Activated CD4-positive, alpha-beta T cell treated with anti-CD3 and anti-CD28 coated beads for 48 hours (primary cell): ENCODE measurements at places on chromosomes 7 and 10.
A peak's percentile ranks its signal among the peaks of the same experiment; 100 is the strongest.

- DNase-seq: no peak
These were observed 1049.8 kb downstream of the SORCS1 start for GRCh38 chr10:106114656-106115186.

DNA sequence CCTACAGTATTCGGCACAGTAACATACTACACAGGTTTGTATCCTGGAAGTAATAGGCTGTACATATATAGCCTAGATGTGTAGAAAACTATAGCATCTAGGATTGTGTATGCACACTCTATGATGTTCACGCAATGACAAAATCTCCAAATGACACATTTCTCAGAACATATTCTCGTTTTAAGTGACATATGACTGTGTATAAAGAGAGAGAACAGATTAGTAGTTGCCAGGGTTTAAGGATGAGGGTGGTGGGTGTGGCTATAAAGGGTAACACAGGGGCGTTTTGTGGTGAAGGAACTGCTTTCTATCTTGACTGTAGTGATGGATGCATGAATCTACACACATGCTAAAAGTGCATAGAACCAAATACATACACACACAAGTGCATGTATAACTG is 101.2 kb downstream of the ARL4A start:
- DNase-seq: peak; percentile 3

- peak; percentile 15 for DNase-seq
These were observed 251.4 kb upstream of the HABP2 start for GRCh38 chr10:113301342-113301984.

DNA sequence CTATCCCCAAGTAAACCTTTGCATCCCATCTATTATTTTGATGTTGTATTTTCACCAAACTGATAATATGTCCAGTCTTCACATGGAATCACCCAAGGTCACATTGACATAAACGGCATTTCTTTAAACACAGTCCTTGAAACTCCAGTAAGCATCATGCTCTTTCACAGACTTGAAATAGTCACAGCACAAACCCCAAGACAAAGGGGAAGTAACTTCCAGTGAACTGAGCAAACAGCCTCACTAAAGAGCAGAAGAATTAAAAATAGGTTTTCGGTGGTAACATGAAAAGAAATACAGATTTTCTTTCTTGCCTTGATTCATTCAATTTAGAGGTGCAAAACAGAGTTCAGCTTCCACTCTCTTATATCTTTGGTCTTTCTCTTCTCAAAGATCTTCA is 253.7 kb downstream of the SFMBT2 start:
- no peak for DNase-seq

DNA sequence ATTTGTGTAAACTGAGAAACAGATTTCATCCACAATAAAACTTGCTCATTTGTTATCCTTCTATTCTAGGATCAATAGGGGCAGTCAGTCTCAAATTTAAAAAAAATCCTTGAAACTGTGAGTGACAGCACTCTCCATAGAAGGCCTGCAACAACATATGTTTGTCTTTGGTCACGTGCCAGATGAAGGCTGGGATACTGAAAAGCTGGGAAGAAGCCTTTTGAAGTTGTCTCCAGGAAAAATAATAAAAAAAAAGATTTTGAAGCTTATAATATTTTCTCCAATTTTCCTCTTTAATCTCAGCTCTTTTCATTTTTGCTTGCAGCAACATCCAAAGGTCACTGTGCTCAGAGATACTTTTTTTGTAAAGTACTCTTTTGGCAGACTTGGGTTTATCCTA is 128.6 kb upstream of the SLC26A5 start:
- no peak for DNase-seq

- no peak for DNase-seq
These were observed 182.3 kb upstream of the CDCA7L start for GRCh38 chr7:22127835-22128527.

DNA sequence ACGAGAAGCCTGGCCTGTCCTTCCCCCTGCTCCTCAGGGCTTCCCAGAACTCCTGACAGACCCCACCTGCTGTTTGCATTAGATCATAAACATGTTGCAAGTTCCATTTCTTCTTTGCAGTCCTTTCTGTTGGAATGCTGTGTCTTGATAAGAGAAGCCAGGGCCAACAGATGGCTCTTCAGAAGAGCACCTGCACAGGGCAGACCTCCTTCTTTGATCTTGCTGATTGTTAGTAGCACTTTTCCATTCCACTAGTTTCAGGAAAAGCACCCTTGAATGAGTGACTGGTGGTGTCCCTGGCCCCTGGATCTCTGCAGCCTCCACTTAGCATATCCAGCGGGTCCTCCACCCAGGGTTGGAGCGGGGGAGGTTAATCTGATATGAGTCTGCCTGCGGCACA is 243.2 kb downstream of the GFRA1 start:
- no peak for DNase-seq

DNA sequence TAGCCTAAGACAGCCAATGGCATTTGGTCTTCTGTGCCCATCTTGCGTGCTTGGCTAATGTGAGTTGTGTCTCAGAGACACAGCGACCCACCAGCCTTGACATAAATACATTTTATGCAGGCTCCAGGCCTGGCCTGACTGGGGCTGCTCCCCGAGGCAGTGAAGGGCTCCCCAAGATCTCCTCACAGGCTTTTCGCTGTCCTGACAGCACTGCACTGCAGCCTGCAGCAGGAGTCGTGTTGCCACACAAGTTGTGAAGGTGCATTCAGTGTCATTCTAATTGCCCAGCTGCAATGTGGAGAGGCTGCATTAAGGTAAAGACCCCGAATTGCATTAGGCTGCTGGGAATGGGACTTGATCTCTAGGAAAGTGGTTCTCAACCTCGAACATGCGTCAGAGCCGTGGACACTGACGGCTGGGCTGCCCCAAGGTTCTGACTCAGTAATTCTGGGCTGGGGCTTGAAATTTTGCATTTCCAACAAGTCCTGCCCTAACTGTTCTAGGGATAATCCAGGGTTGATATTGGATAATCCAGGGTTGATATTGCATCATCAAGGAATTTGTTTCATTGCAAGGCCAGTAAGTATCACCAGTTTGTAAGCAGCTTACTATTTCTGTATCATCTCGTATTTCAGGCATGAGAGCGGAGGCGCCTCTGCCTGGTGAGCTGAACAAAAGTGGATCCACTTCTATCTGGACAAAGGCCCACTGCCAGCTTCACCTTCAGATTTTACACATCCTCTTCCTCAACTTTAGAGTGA is 108.7 kb upstream of the INSIG1 start:
- no peak for DNase-seq

DNA sequence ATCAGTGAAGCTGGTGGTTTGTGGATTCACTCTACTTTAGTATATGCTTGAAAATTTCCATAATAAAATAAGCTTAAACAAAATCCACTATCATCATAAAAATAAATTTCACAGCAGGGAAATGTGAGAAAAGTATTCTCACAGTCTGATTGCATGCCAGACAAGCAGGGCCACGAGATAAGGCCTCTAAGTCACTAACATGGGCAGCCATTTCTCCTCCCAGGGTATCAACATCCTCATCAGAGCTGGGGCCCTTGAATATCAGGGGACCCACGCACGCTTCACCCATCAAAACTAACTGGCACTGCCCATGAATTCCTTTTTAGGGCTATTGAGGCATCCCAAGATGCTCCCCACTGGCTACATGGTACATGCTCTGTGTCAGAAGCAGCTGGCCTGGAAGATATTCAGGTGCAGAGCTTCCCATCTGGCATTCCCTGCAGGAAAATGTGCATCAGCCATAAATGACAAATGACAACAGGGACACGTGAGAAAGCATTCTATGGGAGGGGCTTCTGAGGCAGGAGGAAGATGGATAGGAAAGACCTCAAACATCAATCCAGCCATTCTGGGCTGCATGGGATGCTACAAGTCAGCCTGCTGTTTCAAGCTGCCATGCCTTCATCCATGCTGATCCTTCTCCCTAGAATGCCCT is 17.4 kb downstream of the CCDC6 start:
- no peak for DNase-seq

DNA sequence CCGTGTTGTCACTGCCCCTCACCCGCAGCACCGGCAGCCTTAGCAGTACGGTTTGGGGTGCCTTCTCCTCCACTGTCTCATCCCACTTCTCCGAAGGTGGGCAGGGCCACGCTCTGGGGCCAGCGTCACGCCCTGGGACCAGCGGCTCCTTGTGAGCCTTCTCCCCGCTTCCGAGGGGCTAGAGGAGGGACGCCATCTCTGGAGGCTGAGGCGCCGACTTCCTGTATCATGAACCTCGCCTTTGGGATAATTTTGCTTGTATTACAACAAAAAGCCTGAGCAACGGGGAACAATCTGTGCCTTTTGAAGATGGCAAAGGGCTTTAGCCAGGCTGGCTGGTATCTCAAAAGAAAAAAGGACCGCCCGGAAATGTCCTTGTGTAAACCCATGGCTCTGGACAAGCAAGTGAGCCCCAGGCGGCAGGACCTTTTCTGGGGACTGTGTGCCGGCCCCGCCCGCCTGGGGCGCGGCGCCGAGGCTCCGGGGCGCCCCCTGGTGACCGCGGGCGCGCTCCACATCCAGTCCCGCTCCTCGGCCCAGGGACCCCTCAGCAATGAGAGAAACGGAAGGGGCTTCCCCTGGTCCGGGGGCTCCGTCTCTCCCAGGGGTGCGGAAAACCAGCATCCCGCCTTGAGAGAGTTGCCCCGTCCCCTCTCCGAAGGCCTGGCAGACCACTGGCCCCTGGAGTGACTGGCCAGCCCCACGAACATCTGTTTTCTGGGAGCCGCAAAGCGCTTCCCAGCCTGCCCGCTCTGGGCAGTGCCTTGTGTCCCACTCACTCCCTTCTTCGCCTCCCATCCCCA is 3.8 kb downstream of the DEPP1 start:
- peak; percentile 73 for DNase-seq

DNA sequence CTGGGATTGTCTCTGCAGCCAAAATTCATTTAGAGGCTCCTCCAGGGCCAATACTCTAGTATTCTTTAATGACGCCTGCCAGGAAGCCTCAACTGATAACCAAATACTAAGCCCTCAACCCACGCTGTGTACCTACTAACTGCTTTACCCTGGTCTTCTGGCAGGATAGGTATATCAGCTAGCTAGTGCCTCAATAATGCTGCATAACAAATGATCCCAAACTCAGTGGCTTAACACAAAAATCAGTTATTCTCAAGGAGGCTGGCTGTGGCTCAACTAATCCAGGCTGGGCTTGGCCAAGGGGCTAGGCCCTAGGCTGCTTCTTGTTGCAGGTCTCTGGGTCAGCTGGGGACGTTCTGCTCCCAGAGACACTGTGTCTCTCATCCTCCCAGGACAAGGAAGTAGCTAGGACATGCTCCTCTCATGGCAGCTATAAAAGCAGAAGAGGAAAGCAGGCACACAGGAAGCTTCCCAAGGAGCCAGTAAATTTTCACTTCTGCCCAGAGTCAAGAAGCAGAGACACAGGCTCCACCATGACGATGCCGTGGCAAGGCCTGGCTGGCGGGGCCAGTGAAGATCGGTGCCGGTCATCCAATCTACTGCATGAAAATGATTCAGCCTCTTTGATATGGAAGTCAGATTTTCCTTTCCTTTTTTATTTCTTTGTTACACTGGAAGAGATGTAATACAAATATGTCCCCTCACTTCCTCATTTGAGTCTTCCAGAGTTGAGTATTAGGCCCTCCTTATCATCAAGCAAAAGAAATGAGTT is 28.6 kb upstream of the COL13A1 start:
- DNase-seq: no peak

GRCh38 chr10:99527526-99528493 is 4.9 kb upstream of the NKX2-3 start:
- DNase-seq: no peak

GRCh38 chr7:151987748-151988529 is 31.7 kb downstream of the GALNTL5 start:
- DNase-seq: no peak

DNA sequence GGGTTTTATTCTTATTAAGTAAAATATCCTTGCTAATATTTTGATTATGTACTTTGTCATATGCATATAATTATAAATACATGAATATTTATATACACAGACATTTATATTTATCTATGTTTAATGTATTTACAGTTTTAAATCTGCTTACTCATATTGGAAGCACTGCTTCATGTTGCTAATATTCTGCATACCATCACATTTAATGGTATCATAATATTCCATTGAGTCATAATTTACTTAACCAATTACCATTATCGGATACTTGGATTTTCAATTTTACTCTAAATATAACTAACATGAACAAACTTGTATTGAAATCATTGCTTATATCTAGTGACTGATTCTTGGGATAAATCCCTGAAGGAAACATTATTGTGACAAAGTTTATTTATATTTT is 155.2 kb downstream of the MBL2 start:
- DNase-seq: no peak

- DNase-seq: no peak
These were observed 45.6 kb downstream of the ZNF438 start for GRCh38 chr10:30986053-30986555.

GRCh38 chr10:80281292-80281691 is 8.2 kb downstream of the MAT1A start:
- DNase-seq: no peak

GRCh38 chr7:150404805-150405583 is 25.9 kb downstream of the ZNF775 start:
- DNase-seq: peak; percentile 84

GRCh38 chr10:4033341-4033896 is 248.4 kb upstream of the KLF6 start:
- no peak for DNase-seq

DNA sequence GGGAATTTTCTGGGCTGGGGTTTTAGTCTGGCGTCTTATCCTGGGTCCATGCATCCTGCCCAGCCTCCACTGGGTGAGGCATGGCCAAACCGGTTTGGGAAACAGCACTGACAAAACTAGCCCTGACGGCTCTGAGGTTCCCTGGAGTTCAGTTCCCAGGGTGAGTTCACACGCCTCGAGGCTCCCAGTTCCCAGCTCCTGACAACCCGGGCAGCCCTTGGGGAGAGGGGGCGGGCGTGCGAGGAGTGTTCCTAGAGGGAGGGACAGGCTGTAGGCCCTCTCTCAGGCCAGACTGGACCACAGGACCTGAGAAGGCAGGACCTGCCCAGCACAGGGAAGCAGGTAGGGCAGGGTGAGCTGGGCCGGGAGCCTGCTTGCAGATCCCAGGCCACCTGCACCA is 82.3 kb upstream of the PPIF start:
- no peak for DNase-seq

- no peak for DNase-seq
These were observed 178.7 kb downstream of the CACNA2D1 start for GRCh38 chr7:82264783-82265305.

GRCh38 chr7:117323851-117324711 is 1.2 kb upstream of the WNT2 start:
- DNase-seq: no peak

GRCh38 chr10:124921261-124921660 is 20.7 kb upstream of the ZRANB1 start:
- no peak for DNase-seq

GRCh38 chr7:130473289-130473688 is 18.6 kb upstream of the MEST start:
- DNase-seq: no peak

DNA sequence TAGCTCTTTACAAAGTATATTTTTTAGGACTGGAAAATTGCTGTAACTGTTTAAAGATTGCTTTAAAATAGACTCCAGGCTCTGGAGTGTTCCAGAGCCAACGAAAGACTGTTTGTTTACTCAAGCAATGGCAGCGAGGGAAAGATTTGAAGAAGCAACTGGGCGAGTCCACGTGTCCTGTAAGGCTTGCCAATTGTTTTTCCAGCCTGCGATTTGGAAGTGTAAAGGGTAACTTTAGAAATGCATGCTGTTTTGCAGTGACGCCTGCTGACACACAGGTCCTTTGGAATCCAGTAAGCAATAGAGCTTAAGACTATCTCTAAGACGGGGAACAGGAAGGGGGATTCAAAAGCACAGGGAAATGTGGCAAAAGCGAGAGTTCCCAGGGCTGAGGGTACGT is 55.8 kb downstream of the TACC2 start:
- no peak for DNase-seq
